ENCODE measurements at places on chromosomes 7 and 10.

DNA sequence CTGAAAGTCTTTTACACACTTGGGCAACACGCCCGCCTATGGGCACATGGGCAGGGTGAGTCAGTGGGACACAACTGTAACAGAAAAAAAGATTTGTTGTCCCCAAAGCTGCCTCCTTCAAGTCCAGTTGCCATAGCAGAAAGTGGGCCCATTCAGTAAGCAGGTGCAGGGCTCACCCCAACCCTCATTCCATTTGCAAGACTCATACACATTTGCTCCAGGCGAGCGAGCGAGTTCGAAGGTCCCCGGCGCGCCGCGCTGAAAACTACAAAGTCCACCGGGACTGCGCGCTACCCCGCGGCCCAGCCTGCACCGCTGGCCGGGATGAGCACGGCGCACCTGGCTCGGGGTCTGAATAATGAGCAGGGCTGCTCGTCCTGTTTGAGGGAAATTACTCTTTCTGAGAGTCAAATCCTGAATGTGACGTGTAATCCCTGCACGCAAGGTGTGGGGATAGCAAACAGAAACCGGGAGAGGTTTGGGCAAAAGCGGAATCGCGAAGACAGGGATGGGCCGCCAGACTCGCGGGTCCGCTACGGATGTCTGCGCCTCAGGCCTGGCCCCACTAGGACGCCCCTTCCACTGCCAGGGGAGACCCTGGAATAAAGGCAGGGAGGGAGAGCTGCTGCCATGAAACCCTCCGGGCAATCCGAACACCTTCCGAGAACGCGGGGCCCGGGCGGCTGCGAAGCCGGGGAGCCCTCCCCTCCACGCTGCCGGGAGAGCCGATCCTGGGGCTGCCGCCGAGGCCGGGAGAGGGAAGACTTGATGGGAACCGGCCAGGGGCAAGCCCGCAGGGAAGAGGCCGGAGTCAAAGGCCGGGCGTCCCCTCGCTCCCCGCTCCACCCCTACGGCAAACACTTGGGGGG, 982 bp downstream of the COBL start:
- no peak for DNase-seq

GRCh38 chr7:27523321-27523720, 139.4 kb downstream of the HIBADH start:
- no peak for DNase-seq

- no peak for DNase-seq
These were observed 155.2 kb upstream of the BMPER start for GRCh38 chr7:33750177-33750576.

DNA sequence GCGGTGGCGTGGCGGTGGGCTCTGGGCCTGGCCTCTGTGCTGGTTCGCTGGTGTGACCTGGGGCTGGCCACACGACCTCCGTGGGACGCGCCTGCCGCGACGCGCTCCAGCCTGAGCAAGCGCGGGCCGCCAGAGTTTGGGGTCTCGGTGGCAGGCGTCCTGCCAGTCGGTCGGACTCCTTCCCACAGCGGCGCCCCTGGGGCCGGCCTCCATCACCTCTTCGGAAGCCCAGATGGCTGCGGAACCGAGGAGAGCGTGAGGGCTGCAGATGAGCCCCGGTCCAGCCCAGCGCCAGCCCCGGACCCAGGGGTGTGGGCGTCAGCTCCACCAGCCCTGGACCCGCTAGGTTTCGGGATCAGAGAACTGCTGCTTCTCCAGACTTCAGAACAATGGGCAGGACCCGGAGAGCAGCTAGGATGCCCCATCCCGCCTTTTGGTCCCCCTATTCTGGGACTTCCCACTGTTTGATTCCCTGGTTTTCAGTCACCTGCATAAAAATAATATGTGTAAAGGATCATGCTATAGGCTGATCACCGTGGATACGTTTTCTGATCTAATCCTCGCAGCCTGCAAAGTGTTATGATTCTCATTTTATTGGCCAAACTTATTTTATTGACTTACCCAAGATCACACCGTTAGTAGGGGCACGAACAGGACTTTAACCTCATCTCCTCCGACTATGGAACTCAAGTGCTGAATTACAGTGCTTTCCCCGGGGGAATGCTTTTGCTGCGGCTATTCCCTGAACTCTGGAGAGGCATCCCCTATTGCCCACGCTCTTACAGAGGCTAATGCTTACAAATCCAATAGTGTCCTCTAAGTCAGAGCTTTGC, 2.8 kb downstream of the CYP26C1 start:
- DNase-seq: no peak

DNA sequence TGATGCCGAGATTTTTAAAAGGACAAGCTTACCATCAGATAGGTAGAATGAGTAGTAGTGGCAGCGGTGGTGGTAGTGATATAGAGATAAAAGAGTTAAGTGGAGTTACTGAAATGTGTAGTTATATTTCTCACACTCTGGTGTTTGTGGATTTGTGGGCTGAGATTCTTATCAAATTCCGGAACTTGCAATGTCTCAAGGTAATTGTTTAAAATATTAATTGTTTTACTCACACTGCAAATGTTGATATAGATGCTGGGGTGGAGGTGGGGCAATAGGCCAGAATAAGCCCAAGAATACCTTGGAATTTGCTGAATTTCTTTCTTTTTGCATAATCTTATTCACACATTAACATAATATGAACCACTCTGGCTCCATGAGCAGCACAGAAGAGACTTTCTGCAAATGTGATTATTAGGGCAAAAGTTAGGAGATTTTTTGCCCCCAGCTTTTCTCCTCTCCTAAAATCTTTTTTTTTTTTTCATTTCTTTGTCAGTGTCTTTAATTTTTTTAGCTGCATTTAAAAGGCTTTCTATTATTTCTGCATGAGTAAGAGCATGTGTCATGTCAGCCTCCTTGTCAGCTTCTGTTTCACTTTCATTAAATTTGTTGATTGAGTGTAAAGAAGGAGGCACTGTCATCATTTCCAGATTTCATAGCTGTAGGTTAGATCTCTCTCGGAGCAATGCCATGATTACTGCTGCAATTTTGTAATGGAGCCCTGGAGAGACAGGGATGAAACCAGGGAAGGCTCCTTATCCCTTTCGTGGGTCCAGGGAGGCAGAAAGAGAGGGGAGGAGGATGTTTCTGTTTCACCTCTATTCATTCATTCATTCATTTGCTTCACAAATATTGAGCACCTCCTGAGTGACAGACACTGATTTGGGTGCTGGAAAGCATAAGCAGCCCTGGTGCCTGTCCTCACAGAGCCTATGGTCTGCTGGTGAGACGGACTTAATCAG, 13.1 kb upstream of the SGMS1 start:
- DNase-seq: no peak

DNA sequence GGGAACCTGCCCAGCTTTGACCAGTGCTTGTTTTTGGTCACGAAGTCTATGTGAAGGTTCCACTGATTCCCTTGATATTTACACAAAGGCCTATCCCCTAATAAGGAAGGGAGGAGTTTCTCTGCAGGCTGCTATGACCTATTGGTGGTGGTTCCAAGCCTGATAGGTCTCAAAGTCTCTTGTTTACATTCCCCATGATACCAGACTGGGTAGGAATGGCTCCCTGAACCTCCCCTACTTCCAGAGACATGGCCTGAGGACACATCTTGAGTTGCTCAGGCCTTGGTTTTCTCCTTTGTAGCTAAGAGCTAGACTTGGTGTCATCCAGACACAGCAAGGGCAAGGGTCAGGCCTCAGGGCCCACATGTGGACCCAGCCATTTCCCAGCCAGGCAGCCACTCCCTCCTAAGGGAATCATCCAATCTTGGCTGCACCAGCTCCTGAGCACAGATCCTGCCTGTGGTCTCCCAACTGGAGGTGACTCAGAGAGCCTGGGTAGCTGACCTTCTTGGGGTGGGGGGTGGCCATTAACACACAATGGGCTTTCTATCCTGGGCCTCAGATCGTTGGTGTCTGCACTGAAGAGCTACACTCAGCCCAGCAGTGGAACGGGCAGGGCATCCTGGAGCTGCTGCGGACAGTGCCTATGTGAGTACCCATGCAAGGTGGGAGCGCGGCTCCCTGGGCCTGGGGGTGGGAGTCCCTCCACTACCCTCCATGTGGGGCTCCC, 51.0 kb upstream of the TRIM8 start:
- no peak for DNase-seq

DNA sequence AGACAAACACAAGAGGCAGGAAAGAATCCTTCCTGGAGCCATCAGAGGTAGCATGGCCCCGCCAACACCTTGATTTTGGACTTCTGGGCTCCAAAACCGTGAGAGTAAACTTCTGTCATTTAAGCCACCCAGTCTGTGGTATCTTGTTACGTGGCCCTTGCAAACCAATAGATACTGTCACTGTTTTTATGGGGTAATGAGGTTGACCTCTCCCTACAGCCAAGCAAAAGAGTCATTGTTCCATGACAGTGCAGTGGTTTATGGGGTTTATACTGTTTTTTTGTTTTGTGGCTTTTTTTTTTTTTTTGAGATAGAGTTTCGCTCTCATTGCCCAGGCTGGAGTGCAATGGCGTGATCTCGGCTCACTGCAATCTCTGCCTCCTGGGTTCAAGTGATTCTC, 32.8 kb downstream of the KIAA1549 start:
- no peak for DNase-seq

DNA sequence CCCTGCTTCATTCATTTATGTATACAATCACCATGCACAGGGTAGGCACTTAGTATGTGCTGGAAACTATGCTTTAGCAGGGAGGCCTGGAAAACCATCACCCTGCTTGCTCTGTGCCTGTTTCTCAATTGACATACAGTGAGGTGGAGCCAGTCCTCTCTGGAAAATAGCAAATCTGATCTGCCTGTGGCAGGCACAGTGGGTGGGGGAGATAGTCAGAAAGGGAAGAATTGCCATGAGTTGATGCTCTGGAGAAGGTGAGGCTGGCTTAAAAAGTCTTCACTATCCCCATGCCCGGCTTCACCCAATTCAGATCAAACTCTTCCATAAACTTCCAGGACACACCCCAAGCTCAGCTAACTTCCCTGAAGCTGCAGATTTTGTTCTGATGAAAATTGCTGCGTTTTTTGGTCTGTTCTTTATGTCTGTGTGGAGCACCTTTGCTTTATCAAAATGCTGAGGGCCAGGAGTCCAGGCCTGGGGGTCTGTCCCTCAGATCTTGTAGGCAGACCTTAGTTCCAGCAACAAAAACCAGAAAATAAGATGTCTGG, 84.8 kb downstream of the ANK3 start:
- no peak for DNase-seq

DNA sequence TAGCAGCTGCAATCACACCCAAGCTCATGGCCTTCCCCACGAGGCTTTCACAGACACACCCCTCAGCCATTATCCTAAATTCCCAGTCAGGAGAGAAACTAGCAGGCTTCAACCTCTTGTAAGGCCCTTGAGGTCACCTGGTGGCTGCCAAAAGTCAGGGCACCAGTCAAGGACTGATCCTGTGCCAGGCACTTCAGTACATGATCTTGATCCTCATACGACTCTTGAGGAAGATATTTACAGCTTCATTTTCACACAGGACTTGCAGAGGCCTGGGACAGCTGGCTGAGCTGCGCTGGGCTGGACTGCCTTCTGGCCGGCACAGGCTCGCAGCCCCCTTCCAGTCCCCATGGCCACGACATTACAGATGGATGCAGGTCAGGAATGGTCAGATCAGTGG, 8.8 kb downstream of the PDAP1 start:
- DNase-seq: no peak

GRCh38 chr10:62270020-62270419, 1.4 kb upstream of the RTKN2 start:
- DNase-seq: no peak

DNA sequence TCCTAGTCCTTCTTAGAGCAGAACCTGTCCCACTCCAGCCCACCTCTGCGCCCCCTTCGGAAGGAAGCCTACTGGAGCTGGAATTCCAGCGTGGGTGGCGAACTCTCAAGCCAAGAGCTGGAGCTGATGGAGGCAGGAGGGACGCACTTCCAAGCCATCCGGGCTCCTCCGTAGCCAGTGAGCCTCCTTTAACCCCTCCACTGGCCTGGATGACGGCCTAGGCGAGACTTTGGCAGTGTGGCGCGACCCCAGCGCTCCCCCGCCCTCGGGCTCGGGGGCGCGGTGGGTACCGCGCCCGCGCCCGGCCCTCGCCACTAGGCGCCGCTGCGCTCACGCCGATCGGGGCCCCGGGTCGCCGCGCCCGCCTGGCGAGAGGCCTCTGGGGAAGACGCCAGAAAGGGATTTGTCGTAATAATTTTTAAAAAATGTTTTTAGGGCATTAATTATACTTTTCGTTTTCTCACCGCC, 5.1 kb upstream of the EMX2 start:
- DNase-seq: no peak

GRCh38 chr7:54690892-54691291, 68.1 kb downstream of the SEC61G start:
- no peak for DNase-seq

DNA sequence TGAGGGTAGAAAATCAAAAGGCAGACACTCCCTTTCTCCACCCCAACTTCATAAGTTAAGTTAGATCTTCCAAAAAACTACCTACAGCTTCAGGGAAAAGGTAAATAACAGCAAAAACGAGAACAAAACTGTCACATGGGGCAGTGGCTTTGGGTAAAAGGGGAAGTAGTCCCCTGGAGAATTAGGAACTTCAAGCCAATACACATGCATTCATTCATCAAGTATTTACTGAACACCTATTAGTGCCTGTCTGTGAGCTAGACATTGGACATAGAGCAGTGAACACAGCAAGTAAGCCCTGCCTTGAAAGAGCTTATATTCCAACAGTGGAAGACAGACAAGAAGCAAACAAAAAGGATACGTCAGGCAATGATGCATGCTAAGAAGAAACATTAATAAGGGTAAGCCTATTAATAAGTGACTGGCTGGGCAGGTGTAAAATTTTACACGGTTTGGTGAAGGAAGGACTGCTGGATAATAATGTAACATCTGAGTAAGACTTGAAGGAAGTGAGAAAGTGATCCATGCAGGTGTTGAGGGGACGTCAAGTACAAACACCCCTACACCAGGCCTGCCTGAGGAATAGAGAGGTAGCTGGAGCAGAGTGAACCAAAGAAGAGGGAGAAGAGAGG, 69.6 kb upstream of the RAPGEF5 start:
- no peak for DNase-seq

DNA sequence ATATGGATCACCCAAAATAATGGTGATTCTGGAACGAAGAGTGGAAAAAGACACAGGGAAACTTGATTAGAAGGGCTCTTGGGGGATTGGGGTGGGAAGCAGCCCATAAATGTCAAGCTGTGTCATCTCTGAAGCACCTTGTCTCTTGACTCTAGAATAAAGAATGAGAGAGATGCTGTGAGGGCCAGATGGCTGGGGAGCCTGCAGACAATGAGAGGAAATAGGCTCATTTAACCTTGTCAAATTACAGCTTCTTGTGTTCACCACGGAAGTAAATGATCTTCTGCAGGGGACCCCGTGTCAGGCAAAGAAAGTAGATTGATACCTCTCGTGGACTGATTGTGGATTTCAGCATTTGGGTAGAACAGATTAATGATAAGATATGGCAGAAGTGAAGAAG, 159.3 kb downstream of the ST7 start:
- DNase-seq: no peak

- DNase-seq: no peak
These were observed 117.5 kb downstream of the TRIL start for GRCh38 chr7:28840592-28840995.

- DNase-seq: no peak
These were observed 24.4 kb upstream of the VSIR start for GRCh38 chr10:71797533-71798307.

- DNase-seq: no peak
These were observed 18.3 kb upstream of the RHEB start for GRCh38 chr7:151537818-151538561.

Data from stimulated activated CD8-positive, alpha-beta memory T cell treated with anti-CD3 and anti-CD28 coated beads, Interleukin-4, amount 100 ng/mL, for 1 hour (primary cell).